A549 treated with GW870086 at 1 μM for 4 hours (cell line): ENCODE measurements at places on chromosomes 5 and 9. TPM values are rescaled to one million over a fixed set of nuclear protein-coding genes. Genes with fewer than 3 reads are reported as not detected.

Gene LHX3
- total RNA-seq: 0.07 to 0.13 TPM (median 0.08 TPM) in 4 of 5 replicates, not detected in the other

Gene SMIM15
- 68.0 to 83.6 TPM (median 75.3 TPM) in 5 replicates for total RNA-seq

Gene GNA14
- not detected in 5 replicates for total RNA-seq

Gene SPATA31C1
- total RNA-seq: not detected in 5 replicates

Gene PCDHGB2
- 0.05 to 0.19 TPM (median 0.10 TPM) in 5 replicates for total RNA-seq

Gene GDA
- 1.2 to 1.3 TPM (median 1.2 TPM) in 5 replicates for total RNA-seq

Gene ECSCR
- 0.29 TPM in 1 of 5 replicates, not detected in the others for total RNA-seq

Gene APBA1
- 0.13 to 0.48 TPM (median 0.15 TPM) in 5 replicates for total RNA-seq

Gene KLHL3
- 0.08 to 0.16 TPM (median 0.14 TPM) in 5 replicates for total RNA-seq

Gene DAPK1
- 15.1 to 24.8 TPM (median 22.3 TPM) in 5 replicates for total RNA-seq

Gene TAF11L10
- total RNA-seq: not detected in 5 replicates

Gene ROR2
- total RNA-seq: 1.2 to 1.7 TPM (median 1.6 TPM) in 5 replicates

Gene IL5
- total RNA-seq: not detected in 5 replicates

Gene TRIM36
- 1.1 to 2.3 TPM (median 2.1 TPM) in 5 replicates for total RNA-seq

Gene PLAC8L1
- total RNA-seq: 0.26 TPM in 1 of 5 replicates, not detected in the others

Gene RGS7BP
- total RNA-seq: not detected in 5 replicates

Gene CAVIN4
- 0.35 to 0.65 TPM (median 0.45 TPM) in 5 replicates for total RNA-seq

Gene AFAP1L1
- total RNA-seq: 7.8 to 9.5 TPM (median 9.1 TPM) in 5 replicates

Gene FOXD1
- total RNA-seq: 14.7 to 22.1 TPM (median 19.3 TPM) in 5 replicates

Gene VLDLR
- 17.6 to 21.6 TPM (median 20.8 TPM) in 5 replicates for total RNA-seq

Gene TAF11L5
- total RNA-seq: not detected in 5 replicates

Gene SOHLH1
- 0.10 TPM in 1 of 5 replicates, not detected in the others for total RNA-seq

Gene TOR1B
- total RNA-seq: 23.7 to 26.4 TPM (median 24.2 TPM) in 5 replicates

Gene PCDHGA2
- total RNA-seq: 0.45 to 0.72 TPM (median 0.70 TPM) in 5 replicates

Gene NDUFS6
- total RNA-seq: 106 to 125 TPM (median 111 TPM) in 5 replicates

Gene DDX4
- not detected in 5 replicates for total RNA-seq

Gene MELK
- total RNA-seq: 62.8 to 78.4 TPM (median 68.5 TPM) in 5 replicates

Gene FLT4
- total RNA-seq: 3.0 to 5.3 TPM (median 3.6 TPM) in 5 replicates

Gene ARSI
- total RNA-seq: 28.6 to 39.5 TPM (median 34.0 TPM) in 5 replicates

Gene IL9
- not detected in 5 replicates for total RNA-seq

Gene MARCOL
- total RNA-seq: not detected in 5 replicates

Gene SLC1A1
- 0.79 to 1.5 TPM (median 1.3 TPM) in 5 replicates for total RNA-seq

Gene PRELID2
- total RNA-seq: 5.0 to 11.0 TPM (median 8.6 TPM) in 5 replicates

Gene NRG2
- total RNA-seq: 1.4 to 2.2 TPM (median 1.6 TPM) in 5 replicates

Gene LEAP2
- 0.68 to 1.2 TPM (median 0.86 TPM) in 5 replicates for total RNA-seq

Gene PDGFRB
- total RNA-seq: 0.09 to 0.75 TPM (median 0.43 TPM) in 5 replicates

Gene DRD1
- total RNA-seq: 0.13 to 0.23 TPM (median 0.17 TPM) in 5 replicates

Gene ANKRD31
- 0.02 to 0.08 TPM (median 0.06 TPM) in 5 replicates for total RNA-seq

Gene TMEM252
- not detected in 5 replicates for total RNA-seq

Gene ADGRV1
- total RNA-seq: 0.46 to 1.3 TPM (median 0.83 TPM) in 5 replicates

Gene ADGRD2
- not detected in 5 replicates for total RNA-seq

Gene SLC6A18
- not detected in 5 replicates for total RNA-seq

Gene SGTB
- 6.3 to 8.7 TPM (median 7.1 TPM) in 5 replicates for total RNA-seq

Gene GHR
- 0.03 to 0.07 TPM (median 0.06 TPM) in 4 of 5 replicates, not detected in the other for total RNA-seq

Gene CDH9
- not detected in 5 replicates for total RNA-seq

Gene C9orf72
- 3.3 to 5.8 TPM (median 4.8 TPM) in 5 replicates for total RNA-seq

Gene HTR1A
- total RNA-seq: not detected in 5 replicates

Gene FUBP3
- total RNA-seq: 46.0 to 53.3 TPM (median 48.7 TPM) in 5 replicates

Gene SREK1IP1
- 8.6 to 10.2 TPM (median 9.5 TPM) in 5 replicates for total RNA-seq

Gene SH3RF2
- total RNA-seq: 2.5 to 3.8 TPM (median 3.6 TPM) in 5 replicates

Gene KIF4B
- 0.06 TPM in 1 of 5 replicates, not detected in the others for total RNA-seq

Gene ZFP2
- total RNA-seq: not detected in 5 replicates

Gene CCDC112
- total RNA-seq: 5.7 to 8.9 TPM (median 8.1 TPM) in 5 replicates
